ENCODE measurements at places on chromosomes 6 and 20.

- no peak for DNase-seq
These were observed 71.8 kb downstream of the INSM1 start for GRCh38 chr20:20439602-20440190.

DNA sequence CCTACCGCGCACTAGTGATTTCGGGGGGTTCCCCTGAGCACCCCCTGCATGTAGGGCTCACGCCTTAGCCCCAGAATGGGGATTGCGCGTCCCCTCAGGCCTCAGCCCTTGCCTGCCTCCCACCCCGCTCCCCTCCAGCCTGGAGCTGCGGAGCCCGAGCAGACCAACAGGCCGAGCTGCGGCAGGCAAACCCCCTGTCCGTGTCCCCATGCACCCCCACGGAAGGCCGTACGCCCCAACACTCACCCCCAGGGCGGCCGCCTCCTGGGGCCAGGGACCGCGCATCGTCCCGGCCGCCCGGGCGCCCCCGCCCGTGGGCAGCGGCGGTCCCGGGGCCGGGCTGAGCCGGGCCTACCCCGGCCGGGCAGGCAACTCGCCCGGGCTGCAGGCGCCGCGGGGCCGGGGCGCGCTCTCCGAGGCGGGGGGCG, 1.2 kb upstream of the KCNB1 start:
- DNase-seq = no peak

DNA sequence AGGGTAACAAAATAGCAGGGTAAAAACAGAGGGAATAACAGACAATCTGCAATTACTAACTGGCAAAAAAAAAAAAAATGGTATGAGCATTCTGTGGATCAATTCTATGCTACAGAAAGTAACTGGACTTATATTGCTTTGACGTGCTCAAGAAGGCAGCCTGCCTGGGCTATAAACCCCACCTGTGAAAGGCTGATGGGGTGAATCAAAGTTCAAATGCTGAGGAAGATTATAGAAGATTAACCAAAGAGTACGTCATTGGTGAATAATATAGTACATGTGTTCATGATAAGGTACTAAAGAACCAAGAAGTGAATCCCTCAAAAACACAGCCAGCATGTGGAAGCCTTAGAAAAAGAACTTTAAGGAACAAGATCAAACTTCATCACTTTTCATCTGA, 441.9 kb upstream of the PTCHD4 start:
- DNase-seq = no peak

DNA sequence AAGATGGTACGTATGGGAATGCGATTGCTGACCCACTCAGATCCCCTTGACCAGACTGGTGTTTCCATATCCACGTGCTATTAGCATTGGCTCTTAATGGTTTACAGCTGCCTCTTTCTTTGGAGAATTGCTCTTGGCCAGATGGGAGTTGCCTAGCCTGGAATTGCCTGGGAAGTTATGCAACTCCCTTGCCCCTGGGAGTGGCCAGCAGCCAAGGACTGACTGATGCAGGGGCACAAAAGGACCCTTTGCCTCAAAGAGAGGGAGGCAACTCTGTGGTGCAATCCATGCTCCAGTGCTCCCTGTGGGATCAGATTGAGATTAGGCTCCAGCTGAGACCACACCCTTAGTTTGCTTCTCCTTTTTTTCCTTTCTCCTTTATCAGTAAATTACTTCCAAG, 203.5 kb upstream of the JAG1 start:
- DNase-seq = no peak

DNA sequence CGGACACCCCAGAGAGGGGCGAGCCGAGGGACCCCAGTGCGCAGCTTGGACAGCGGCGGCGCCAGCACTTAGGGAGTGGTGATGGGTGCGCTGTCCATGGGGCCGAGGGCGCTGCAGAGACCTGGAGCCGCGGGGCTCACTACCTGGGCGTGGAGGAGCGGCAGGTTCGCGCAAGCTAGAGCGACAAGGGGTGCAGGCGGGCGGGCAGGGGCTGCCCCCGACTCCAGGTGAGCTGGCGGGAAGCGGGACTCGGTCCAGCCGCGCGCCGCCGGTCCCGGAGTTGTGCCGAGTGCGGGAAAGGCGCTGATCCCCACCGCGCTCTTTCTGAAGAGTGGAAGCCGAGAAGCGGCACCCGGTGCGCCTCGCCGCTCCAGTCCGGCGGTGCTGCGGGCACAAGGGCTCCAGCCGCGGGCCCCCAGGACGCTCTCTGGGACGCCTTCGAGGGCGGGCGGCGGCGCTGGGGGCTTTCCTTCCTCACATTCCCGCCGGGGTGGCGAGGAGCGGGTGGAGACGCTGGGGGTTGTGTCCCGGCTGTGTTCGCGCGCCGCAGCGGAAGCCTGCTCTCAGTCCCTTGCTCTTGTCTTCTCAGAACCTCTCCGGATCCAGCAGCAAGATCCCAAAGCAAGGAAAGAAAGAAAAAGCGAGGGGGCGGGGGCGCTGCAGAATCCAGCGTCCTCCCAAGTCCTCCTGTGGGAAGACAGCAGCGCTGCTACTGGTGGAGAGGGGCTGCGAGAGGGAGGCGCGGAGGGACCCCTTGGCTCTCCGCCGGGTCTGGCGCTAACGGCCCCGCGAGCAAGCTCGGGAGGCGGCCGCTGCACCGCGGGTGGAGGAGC, at the start of gene B3GAT2:
Gene B3GAT2 (minus strand): TSS at position 610 of the 833 bp plus-strand sequence. CDS start 631 bp downstream, outside the sequence.
- no peak for DNase-seq

- no peak for DNase-seq
These were observed 26.8 kb downstream of the ERGIC3 start for GRCh38 chr20:35568645-35569044.

DNA sequence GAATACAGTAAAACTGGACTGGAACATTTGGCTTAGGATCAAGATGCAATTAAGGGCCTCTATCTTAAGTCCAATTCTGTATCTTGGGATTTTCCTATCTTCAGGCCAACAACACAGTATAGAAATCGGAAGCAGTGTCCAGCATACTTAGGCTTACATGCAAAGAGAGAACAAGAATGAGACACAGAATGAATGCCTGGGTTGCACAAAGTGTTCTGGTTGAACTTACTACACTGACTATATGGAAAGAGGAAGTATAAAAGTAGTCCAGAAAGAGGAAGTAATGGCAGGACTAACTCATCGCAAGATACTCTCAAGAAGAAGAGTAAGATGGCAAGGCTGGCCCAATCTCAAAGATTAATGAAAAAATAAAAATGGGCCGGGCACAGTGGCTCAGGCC, 87.6 kb downstream of the BTBD9 start:
- no peak for DNase-seq

GRCh38 chr6:82030301-82030700, 217.2 kb downstream of the IBTK start:
- DNase-seq = no peak

GRCh38 chr6:100257793-100258395, 206.8 kb downstream of the SIM1 start:
- no peak for DNase-seq

DNA sequence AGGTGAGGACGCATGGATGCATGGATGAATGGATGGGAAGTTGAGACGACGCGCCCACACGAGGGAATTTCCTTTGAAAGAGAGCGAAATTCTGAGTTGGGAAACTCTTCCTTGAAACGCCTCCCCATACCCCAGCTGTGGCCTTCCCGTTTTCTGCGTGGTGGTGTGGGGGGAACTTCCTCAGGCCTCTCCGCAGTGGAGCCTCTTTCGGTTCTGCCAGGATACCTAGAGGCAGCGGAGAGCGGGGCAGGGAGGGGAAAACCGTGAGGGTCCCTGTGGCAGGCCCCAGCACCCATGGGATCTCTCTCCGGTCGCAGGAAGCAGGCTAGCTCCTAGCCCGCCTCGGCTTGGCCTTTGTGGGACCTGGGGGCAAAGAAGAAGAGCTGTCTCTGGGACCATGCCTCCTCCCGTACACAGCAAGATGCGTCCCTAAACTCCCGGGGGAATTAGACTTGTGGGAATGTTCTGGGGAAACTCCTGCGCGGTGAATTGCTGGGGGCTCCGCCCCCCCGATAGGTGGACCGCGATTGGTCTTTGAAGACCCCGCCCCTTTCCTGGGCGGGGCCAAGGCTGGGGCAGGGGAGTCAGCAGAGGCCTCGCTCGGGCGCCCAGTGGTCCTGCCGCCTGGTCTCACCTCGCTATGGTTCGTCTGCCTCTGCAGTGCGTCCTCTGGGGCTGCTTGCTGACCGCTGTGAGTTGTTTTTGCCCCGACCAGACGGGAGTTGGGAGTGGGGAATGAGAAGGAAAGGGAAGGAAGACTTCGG, at the start of gene CD40:
Gene CD40 (plus strand): TSS at position 611 of the 764 bp plus-strand sequence. CDS start 30 bp downstream, at position 641.
- DNase-seq = peak; percentile 69

DNA sequence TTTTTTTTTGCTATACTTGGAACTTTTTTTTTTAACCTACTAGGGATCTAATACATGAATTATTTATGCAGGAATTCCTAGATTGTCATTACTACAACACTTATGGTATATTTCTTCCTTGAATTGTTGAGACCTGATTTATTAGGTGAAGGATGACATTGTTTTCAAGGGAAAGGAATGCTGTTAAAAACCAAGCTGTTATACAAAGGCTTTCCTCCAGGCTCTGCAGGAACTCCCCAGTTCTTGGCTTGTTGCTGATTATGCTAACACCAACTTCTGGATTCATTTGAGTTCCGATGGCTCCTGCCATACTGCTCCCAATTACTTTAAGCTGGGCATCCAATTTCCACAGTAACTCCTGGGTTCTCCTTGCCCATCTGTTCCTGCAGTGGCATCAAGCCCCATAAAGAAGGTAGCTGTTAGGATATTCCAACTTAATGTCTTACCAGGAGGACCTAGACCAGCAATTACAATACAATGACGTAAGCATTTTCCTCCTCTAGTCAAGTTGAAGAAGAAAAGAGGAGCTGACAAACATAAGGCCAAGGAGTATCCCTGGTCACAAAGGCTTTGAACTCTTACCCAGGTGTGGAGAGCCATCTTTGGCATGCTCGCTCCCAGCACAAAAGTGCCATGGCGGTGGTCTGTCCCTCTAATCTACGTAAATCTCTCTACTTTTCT, 215.9 kb upstream of the AGPAT4 start:
- DNase-seq = no peak

- DNase-seq = no peak
These were observed 16.8 kb downstream of the L3MBTL3 start for GRCh38 chr6:130035211-130035610.

- no peak for DNase-seq
These were observed 931.1 kb downstream of the C6orf118 start for GRCh38 chr6:164378330-164378729.

DNA sequence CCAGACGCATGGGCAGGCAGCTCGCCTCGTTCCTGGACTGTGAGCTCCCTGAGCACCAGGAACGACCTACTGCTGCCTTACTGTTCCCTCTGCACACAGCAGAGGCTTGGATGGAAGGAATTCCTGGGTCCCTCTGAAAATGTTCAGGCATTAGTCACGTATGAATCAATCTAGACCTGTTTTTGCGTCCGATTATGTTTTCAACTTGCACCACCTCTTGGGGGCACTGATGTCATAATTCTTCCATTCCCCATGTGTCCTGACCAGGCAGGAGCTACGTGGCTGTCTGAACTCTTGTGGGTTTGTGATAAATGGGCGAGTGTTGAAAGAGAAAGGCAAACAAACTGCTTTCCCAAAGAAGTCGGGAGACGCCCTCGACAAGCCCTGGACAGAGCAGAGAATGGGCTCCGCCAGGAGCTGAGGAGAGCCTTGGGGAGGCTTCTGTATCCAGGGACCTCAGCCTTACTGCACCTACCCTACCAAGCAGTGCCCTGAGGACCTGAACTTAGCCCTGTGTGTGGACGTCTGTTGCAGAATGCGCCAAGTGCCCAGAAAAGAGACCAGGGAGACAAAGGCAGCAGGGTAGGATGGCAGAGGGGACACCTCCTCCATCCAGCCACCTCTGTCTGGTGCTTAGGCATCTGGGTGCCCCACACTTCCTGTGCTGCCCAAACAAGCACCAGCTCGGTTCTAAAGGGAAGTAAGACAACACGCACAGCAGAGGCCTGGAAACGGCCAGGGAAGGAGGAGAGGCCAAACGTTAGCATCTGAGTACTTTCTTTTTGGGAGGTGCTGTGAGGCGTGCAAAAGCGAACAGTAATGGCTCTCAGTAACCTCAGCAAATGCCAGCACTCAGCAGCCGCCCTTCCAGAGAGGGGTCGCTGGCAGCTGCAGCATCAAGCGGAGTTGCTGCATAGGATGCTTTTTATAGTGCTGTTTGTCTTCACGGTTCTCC, 124.2 kb downstream of the LY86 start:
- no peak for DNase-seq

DNA sequence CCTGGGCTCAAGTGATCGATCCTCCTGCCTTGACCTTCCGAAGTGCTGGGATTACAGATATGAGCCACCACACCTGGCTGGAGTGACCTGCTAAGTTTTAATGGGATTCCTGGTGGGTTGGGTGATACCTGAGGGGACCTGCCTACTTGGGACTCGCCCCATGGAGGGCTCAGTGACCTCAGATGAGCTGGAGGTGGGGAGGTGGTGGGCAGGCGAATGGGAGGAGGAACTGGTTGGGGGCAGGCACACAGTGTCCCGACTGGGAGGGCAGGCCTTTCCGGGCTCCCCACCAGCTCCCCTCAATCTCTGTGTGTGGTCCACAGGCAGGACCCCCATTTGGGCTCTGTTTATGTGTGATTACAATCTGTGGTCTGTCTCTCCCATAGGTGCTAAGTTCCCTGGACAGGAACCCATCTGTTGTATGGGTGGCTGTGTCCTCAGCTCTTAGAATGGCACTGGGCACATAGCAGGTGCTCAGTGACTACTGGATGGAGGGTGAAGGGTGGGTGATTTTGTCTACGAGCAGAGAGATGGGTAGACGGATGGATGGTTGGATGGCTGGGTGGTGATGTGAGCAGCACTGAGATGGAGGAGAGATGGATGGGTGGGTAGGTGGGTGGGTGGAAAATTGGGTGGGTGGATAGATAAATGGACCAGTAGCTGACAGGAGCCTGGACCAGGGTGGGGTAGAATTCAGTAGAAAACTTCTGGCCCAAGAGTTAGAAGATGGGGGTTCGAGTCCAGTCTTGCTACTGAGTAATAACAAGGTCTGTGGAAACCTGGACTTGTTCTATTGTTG, 23.8 kb downstream of the CEBPB start:
- no peak for DNase-seq

GRCh38 chr6:52557389-52558265, 19.2 kb downstream of the TRAM2 start:
- DNase-seq = no peak
